ENCODE measurements at places on chromosomes 2 and 18. TPM values are rescaled to one million over a fixed set of nuclear protein-coding genes. Genes with fewer than 3 reads are reported as not detected.

Gene ZNF521
- 15.9 TPM for polyA plus RNA-seq

Gene TEX44
- not detected for polyA plus RNA-seq

Gene LONRF2
- 8.4 TPM for polyA plus RNA-seq

Gene ANKRD44
- polyA plus RNA-seq: 19.1 TPM

Gene EMILIN2
- 9.2 TPM for polyA plus RNA-seq

Gene TDRD15
- polyA plus RNA-seq: not detected

Gene ALPP
- polyA plus RNA-seq: not detected

Gene SOWAHC
- 3.8 TPM for polyA plus RNA-seq

Gene CCL20
- polyA plus RNA-seq: 0.51 TPM

Gene ALLC
- polyA plus RNA-seq: 7.9 TPM

Gene DIPK1C
- polyA plus RNA-seq: 0.17 TPM

Gene GPBAR1
- polyA plus RNA-seq: 2.1 TPM

Gene POTEE
- polyA plus RNA-seq: 0.04 TPM

Gene PLEK
- polyA plus RNA-seq: 7.4 TPM

Gene CDH19
- 6.3 TPM for polyA plus RNA-seq

Gene SLC9A4
- polyA plus RNA-seq: not detected

Gene ZAP70
- polyA plus RNA-seq: 8.3 TPM

Gene SPATA3
- polyA plus RNA-seq: not detected

Gene UGT1A3
- polyA plus RNA-seq: not detected

Gene SPDYA
- polyA plus RNA-seq: 1.9 TPM

Gene FAM124B
- polyA plus RNA-seq: 0.37 TPM

Gene DHRS9
- polyA plus RNA-seq: 0.27 TPM

Gene MARCHF4
- 0.97 TPM for polyA plus RNA-seq

All from adrenal gland (tissue), 19 donors.